ENCODE measurements at places on chromosomes 7 and 10.

DNA sequence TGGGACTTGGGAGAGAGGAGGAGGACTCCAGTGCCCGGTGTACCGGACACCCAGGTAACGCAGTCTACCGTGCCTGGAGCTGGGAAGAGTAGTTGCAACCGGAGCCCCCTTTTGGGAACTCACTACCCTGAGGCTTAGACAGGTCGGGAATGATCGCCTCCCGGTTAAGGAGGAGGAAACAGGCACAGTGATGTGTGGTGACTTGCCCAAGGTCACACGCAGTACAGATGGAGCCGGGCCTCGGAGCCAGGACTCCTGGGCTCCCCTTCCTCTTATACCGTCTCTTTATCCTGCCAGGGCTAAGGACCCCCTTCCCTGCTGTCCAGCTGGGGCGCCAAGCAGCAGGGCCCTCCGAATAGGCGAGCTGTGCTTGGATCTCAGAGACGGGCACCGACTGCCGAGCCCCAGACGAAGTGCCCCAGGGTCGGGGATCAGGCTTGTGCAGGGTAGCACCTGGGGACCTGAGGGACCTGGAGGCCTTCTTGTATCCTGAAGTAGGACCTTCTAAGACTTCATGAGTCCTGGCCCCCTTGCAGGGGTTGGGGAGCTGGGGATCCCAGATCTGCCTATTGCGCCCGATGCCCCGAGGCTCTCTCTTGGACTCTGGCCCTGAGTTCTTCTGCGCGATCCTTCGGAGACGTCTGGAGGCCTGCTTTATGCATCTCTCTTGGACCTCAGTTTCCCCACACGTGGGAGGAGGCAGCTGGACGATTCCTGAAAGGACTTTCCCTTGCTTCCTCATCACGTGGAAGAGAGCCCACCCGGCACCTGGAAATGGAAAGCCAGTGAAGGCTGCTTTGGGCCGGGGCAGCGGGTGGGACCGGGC, 767 bp upstream of the CYP26A1 start:
- no peak for DNase-seq

DNA sequence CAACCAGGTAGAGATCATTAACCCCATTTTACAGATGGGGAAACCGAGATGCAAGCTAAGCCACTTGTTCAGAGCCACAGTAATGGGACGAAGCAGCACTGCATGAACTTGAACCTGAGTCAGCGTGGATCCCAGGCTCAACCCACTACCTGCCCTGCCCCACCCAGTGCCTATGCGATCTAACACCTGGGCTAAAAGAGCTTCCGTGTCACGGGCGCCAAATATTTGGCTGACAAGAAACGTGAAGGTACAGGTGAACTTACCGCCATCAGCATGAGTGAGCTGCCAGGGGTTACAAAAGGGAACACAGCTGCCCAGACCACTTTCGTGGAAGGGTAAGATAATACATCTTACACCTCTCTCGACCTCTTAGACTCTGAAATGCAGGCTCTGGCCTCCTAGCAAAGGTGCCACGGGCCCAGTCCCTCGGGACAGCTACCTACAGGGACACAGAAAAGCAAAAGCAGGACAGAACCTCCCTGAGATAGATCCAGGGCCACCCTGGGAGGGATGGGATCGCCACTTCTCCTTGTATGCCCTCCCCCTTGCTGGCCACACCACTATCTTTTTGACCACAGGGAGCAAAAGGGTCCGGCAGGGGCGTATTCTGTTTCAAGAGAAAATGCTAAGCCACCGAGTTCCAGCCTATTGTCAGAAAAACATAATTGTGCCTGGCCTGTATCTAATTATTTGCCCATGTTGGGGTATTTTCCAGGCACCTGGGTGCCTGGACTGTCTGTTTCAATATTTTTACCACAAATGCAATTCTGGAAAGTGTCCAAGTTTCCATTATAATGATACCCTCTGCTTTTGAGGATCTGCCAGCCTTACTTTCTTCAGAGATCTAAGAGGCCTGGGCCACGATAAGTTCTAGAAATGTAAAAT, 6.4 kb downstream of the CHST15 start:
- DNase-seq = no peak

DNA sequence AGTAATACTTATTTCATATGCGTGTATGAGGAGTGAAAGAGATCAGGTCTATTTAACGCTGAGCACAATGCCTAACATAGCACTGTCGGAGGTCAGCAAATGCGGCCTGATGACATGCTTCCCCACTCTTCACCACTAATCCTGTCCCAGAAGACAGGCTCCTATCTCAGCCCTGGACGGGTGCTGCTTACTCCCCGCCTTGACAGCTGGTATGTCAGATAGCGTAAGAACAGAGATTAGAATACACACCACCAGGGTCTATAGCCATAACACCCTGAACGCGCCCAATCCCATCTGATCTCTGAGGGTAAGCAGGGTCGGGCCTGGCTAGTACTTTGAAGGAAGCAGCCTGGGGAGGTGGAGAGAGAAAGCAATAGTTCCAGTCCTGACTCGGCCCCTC, 32.3 kb upstream of the TM9SF3 start:
- no peak for DNase-seq

DNA sequence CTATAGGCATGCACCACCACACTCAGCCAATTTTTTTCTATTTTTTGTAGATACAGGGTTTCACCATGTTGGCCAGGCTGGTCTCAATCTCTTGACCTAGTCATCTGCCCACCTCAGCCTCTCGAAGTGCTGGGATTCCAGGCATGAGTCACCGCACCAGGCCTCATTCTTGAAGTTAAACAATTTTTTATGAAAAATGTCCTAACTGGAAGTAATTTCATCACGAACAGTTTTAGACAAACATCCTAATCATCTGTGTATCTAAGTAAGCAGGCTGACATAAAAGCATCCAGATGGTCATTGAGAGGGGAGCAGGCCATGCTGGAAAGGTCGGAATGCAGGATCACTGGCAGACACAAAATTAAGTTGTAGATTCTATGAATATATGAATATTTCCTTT, 269.1 kb downstream of the ZMYND11 start:
- no peak for DNase-seq

GRCh38 chr10:90779548-90779947, 78.3 kb downstream of the HTR7 start:
- DNase-seq = no peak

DNA sequence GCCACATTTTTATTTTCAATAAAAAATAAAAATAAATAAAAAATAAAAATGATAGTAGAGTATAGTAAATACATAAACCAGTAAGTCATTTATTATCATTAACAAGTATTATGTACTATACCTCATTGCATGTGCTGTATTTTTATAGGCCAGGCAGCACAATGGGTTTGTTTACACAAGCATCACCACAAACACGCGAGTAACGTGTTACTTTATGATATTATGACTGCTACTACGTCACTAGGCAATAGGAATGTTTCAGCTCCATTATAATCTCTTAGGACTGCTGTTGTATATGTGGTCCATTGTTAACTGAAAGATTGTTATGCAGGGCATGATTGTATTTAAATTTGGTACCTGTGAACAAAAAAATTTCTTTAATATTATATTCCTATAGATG, 20.8 kb upstream of the SDHAF3 start:
- no peak for DNase-seq

- DNase-seq = no peak
Observed at GRCh38 chr10:102195296-102195870, 30.7 kb upstream of the ELOVL3 start.

GRCh38 chr10:127266431-127266830, 70.0 kb upstream of the INSYN2A start:
- DNase-seq = no peak

- no peak for DNase-seq
Observed at GRCh38 chr10:42956045-42956444, 120.8 kb upstream of the RET start.

GRCh38 chr7:91789558-91789957, 90.9 kb downstream of the MTERF1 start:
- no peak for DNase-seq

- no peak for DNase-seq
Observed at GRCh38 chr10:59027975-59028655, 148.3 kb upstream of the PHYHIPL start.

- DNase-seq = no peak
Observed at GRCh38 chr10:15385552-15386455, 14.7 kb upstream of the FAM171A1 start.

- no peak for DNase-seq
Observed at GRCh38 chr10:29210266-29210868, 78.5 kb upstream of the LYZL1 start.

DNA sequence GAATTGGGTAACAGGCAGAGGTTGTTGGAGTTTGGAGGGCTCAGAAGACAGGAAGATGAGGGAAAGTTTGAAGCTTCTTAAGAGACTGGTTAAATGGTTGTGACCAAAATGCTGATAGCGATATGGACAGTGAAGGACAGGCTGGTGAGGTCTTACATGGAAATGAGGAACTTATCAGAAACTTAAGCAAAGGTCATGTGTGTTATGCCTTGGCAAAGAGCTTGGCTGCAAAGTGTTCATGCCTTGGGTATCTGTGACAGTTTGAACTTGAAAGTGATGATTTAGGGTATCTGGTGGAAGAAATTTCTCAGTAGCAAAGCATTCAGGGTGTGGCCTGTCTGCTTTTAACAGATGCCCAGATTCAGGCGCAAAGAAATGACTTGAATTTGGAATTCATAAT, 64.5 kb upstream of the EEPD1 start:
- DNase-seq = no peak

DNA sequence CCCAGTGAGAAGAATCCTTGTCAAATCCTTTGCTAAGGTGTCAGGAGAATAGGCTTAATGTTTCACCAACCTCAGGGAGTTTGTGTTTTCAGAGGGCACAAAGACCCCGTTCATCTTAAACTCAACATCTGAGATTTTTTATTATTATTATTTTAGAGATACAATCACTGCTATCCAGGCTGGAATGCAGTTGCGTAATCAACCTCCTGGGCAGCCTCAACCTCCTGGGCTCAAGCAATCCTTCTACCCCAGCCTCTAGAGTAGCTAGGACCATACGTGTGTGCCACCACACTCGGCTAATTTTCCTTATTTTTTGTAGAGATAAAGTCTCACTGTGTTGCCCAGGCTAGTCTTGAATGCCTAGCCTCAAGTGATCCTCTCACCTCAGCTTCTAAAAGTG, 599.2 kb downstream of the KCNMA1 start:
- no peak for DNase-seq

DNA sequence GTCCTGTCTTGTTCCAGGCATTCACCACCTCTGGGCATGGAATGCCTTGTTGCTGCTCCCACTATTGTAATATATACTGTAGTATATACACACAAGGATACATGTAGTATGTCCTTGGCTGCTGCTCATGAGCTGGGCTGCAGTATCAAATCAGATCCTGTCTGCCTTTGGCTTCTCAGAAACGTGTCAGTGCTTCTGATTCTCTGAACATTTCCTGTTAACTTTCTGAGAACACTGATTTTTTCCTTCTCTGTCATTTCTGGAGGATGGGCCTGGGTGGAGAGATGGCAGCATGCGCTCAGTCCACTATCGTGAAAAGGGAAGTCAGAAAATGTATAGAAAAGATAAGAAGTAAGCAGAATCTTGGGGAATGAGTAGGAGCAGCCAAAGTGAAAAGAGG, 12.2 kb downstream of the SFTPA2 start:
- no peak for DNase-seq

GRCh38 chr7:131735101-131735500, 178.7 kb upstream of the PODXL start:
- no peak for DNase-seq

DNA sequence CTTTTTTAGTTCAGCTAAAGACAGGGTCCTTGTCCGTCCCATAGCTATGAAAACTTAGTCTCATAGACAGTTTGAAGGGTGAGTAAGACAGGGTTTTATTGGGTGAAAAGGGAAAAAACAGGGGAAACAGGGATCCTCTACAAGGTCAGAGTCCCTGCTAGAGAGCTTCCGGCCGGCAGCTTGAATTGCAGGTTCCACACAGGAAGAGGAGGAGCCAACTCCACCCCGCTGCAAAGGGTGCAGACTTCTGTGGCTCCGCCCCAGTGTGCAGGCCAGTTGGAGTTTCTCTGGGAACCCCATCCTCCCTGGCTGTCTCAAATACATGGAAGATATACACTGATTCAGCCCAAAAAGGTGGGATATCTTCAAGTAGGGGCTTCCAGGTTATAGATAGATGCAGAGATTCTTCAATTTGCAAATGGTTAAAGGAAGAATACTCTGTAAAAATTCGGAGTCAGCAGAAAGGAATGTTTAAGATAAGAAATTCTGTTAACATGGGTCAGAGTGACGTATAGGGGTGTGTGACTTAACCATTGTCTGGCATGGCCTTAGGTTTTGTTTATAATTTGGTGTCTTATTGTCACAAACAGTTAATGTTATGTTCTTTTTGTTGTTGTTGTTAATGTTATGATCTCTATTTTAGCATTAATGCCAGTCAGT, 34.6 kb upstream of the HECW1 start:
- DNase-seq = no peak

DNA sequence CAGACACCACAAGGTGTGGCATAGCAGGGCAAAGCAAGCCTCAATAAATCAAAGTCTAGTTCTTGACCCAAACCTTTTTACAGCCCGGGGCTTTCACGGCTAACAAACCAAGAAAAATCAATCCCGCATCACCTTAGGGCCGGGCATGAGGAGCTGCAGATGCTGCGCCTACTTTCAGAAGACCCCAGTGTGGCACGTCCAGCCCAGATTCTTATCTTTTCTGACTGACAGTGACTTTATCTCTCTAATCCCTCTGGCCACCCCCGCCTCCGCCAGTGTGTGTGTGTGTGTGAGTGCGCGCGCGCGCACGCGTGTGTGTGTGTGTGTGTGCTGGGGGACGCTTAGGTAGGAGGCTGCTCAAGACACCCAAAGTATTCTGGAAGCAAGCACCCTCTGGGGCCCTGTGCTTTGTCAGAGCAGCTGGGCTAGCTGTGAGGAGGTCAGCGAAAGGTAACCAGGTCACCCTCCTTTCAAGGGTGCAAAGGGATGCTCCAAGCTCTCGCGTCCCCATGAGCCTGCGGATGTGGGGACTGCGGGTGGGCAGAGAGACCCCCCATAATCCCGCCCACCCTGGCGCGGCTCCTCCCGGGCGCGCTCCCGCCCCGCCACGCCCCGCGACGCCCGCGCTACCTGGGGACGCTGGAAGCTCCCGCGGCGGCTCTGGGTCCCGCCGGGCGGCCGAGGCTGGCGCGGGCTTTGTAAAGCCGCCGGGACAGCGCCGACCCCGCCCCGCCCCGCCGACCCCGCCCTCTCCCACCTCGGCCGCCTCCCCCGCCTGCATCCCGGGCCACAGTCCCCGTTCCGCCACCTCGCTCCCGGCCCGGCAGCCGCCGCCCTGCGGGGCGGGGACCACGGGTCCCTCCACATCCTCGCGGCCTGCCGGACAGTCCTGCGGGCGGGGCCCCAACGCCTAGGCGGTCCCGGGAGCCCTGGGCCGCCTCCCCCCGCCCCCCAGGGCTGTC, 57.1 kb upstream of the RHOBTB1 start:
- no peak for DNase-seq

GRCh38 chr10:130749911-130750310, 561.6 kb downstream of the TCERG1L start:
- no peak for DNase-seq

DNA sequence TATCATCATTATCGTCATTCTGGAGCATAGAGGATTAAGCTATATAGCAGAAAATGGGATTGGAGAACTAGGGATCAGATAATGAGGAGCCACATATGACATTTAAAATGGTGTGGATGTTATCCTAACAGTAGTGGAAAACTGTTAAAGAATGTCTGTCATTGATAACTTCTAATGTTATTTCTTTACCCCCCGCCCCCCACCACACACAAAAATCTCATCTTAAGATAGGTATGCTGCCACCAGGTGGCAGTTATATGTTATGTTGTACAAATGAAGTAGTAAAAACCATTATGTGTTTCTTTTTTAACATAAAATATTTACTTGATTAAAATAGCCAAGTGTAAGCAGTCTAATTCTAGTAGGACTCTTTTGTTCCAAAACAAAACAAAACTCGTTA, 13.0 kb downstream of the AKAP9 start:
- DNase-seq = peak; percentile 15
